ENCODE measurements at places on chromosomes 12 and 14. TPM values are rescaled to one million over a fixed set of nuclear protein-coding genes. Genes with fewer than 3 reads are reported as not detected.

ACVRL1 gene
- not detected for polyA plus RNA-seq

CLMN gene
- not detected for polyA plus RNA-seq

OR6C2 gene
- polyA plus RNA-seq = not detected

INF2 gene
- 5.3 TPM for polyA plus RNA-seq
